ENCODE measurements at places on chromosomes 4 and X.

- no peak for DNase-seq
These were observed 183.1 kb downstream of the HS6ST2 start for GRCh38 chrX:132775263-132775823.

- no peak for DNase-seq
These were observed 1.5 kb upstream of the CPLX1 start for GRCh38 chr4:827209-828081.

DNA sequence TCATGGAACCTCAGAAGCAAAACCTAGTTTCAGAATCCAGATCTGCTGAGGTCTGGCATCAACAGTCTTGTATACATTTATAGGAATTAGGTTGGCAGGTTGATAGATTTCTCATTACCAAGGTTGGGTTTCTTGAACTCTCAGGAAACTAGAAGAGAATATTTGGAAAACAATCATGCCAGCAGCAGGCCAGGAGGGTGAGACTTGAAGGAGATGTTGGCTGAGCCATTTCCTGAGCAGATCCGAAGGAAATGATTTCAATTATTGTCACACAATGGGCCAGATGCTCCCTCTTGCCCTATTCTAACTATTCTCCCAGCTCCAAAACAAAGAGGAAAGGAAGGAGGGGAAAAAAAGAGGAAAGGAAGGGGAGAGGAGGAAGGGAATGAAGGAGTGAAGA is 45.2 kb downstream of the SHROOM4 start:
- no peak for DNase-seq

GRCh38 chr4:148780426-148781005 is 338.3 kb upstream of the NR3C2 start:
- DNase-seq: no peak

- no peak for DNase-seq
These were observed 2253.2 kb upstream of the TENM3 start for GRCh38 chr4:179989975-179990374.

- no peak for DNase-seq
These were observed 454 bp downstream of the LETM1 start for GRCh38 chr4:1855333-1856070.

GRCh38 chr4:136301749-136302495 is 1230.4 kb downstream of the PCDH18 start:
- no peak for DNase-seq

DNA sequence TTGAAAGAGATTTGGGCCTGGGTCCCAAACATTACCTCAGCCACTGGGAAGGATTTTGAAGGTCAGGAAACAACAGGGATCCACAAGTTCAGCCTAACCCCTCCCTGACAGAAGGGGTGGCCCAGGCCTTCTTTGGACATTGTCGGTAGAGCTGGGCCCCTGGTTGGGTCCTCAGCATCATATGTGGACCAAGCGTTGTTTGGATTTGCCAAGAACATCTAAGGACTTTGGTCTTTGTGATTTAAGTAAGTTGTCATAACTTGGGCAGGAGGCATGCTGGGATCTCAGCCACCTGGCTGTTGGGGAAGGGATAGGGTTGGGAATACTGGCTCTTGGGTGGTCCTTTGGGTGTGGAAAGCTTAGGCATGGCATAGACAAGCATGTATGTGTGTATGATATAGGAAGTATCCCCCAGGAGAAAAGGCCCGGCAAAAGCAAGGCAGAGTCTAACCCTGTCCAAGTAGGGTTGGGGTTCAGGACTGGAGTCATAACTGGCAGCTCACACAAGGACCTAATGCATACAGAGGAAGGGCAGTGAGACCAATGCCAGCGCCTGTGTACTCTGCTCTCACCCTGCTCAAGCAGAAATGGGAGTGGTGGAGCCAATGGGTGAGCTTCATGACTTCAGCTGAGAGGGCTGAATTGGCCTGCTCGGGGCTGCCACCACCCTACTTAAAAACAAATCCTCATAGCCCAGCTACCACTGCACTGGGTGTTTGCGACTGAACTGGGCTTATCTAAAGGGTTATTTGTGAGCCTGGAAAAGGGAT is 102.8 kb downstream of the RTL5 start:
- DNase-seq: no peak

DNA sequence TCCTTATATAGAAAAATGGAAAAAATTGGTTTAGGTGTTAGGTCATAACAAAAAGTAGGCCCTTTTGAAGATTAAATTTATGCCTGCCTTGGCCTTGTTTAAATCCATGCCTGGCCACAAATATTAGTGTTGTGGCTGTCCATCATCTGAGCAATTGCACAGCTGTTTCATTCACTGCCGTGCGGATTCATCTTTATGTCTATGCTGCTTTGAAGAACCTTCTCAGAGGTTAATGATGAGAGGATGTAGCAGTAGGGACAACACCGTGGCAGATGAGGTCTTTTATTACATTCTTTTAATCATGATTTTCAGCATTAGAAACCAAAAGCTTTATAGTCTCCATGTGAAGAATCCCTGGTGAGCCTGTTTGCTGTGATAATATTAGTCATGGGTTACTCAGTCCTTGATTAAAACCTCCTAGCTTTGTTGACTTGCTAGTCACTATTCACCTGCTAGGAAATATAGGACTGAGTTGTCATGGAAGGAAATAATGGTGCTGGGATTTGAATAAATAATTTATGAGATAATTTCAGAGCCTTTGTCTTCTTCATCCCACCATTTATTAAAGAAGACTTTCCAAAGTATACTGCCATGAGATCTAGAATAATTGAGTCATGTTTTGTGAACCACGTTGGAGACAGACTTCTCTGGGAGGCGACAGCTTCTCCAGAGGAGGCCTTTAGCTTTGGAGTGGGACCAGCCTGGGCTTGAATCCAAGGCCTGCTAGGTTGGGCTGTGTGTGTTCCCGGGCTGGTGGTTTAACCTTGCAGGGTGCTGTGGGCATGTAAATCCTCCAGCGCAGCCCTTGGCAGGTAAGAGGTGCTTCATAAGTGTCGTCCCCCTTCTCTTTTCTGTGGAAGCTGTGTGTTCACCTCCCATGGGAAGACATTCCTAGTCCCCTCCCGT is 53.5 kb downstream of the PTTG2 start:
- DNase-seq: no peak

GRCh38 chr4:174209341-174209740 is 74.1 kb downstream of the FBXO8 start:
- DNase-seq: no peak

DNA sequence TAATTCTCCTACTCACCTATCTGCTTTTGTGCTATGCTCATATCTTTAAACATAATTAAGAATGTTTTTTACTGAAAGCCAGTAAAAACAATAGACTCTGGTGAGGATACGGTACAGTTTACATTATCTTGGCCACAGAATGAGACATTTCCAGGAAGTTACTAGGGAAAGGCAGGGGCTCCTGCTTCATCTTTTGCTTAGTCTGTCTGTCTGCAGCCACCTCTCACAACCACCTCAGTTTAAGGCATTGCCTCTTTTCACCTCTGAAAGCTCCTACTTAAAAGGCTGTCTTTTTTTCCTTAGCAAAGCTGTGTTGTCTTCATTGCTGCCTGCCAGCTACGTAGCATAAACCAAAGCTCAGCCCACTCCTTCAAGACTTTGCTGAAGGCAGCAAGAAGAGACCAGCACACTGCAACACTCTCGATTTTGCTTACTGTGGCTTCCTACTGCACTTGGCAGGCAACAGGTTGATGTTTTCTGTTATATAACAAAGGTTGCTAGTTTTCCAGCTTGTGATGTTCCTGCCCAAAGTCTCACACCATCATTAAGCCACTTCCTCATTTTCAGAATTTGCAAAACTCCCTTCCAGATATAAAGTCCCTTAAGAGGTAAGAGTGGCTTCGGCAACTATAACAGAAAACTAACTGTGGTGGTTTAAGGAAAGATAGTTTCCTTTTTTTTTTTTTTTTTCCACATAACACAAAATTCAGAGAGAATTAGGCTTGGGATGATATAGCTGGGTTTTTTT is 432.9 kb downstream of the GRXCR1 start:
- DNase-seq: no peak

DNA sequence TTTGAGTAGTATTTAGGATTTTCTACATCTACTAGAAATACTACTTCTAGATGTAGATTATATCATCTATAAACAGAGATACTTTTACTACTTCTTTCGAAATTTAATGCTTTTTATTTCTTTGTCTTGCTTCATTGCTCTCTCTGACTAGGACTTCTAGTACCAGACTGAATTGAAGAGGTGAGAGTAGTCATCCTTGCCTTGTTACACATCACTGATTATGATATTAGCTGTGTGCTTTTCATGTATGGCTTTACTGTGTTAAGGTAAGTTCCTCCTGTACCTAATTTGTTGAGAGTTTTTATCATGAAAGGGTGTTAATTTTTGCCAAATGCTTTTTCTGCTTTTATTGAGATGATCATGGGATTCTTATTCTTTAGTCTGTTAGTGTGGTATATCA is 19.6 kb upstream of the IL2 start:
- DNase-seq: no peak

DNA sequence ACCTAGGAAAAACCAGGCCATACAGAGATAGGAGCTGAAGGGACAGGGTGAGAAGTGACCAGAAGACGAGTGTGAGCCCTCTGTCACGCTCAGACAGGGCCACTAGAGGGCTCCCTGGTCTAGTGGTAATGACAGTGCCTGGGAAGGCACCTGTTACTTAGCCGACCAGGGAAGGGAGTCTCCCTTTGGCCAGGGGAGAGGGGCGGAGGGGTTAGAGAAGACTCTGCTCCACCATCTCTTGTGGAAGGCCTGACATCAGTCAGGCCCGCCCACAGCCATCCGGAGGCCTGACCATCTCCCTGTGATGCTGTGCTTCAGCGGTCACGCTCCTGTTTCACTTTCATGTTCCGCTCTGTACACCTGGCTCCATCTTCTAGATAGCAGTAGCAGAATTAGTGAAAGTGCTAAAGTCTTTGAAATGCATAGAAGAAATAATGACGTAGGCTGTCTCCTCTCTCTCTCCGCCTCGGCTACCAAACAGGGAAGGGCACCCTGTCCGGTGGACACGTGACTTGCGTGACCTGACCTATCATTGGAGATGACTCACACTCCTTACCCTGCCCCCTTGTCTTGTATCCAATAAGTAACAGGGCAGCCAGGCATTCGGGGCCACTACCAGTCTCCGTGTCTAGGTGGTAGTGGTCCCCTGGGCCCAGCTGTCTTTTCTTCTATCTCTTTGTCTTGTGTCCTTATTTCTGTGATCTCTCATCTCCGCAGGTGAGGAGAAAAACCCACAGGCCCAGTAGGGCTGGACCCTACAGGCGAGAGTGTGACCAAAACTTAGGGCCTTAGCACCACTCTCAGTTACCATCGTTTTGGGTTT is 26.7 kb downstream of the HTT-AS start:
- peak; percentile 82 for DNase-seq

GRCh38 chrX:20205927-20206708 is 60.6 kb downstream of the RPS6KA3 start:
- no peak for DNase-seq

GRCh38 chrX:53594354-53594753 is 92.2 kb downstream of the HUWE1 start:
- DNase-seq: no peak

DNA sequence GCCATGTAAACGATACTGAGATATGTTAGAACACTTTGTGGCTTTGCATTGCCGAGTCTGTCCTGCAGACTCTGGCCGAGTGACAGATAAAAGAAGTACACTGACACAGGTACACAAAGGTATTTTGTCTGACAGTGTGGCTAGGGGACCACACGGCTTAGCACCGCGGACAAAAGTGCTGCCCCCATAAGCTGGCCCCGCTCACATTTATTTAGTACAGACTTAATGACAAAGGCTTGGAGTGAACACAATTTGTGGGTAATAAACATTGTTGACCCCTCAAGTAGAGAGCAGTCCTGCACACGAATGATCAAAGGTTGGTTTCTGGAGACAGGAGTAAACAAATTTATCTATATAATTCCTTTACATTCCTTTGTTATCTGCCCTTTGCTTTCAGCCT is 976.8 kb downstream of the TRAM1L1 start:
- DNase-seq: no peak

DNA sequence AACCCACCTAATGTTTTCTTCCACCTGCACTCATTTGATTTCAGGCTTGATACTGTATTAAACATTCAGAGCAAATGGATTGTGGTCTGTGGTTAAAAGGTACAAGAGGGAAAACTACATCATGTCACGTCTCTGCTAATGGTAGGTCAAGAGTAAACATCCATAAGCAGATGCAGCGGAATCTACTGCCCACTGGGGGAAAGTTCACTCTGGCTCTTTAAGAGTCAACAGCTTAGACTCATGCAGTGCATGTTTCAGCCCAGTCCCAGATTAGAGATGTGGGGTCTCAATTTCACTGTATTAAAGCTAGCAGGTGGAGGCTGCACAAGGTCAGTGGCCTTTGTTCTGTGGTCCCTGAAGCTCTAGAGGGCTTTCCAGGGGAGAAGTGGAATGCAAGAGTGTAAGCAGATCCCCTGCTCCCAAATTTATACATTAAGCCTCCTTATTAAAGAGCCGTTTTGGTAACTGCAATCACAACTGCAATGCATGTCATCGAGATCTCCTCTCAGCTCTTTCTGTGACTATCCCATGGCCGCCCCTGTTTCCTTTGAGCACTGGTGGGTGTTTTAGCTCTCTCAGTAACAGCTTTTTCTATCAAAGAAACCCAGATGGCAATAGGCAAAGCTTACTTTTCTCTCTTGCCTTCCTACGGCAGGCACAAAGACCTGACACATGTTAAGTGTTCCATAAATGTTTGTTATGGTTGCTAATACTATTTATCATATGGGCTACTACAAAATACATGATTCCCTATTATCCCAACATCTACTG is 53.4 kb downstream of the LDB2 start:
- no peak for DNase-seq

- no peak for DNase-seq
These were observed 613.5 kb downstream of the IQCM start for GRCh38 chr4:149202117-149202516.

DNA sequence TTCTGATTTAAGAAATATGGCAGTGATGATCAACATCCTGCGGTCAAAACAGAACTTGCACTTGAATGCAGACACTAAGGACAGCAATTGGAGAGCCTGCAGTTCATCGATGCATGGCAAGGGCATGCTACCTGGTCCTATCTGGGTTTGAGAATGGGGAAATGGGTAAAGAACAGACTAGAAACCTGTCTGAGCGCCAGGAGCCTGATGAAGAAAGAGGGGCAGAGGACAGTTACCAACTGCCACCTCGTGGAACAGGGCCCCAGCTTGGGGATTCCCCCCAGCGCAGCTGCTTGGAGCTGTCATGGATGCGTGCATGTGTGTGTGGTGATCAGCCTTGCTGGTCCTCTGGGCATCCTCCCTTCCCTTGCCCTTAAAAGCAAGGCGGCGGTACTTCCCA is 30.2 kb upstream of the NKRF start:
- DNase-seq: no peak

DNA sequence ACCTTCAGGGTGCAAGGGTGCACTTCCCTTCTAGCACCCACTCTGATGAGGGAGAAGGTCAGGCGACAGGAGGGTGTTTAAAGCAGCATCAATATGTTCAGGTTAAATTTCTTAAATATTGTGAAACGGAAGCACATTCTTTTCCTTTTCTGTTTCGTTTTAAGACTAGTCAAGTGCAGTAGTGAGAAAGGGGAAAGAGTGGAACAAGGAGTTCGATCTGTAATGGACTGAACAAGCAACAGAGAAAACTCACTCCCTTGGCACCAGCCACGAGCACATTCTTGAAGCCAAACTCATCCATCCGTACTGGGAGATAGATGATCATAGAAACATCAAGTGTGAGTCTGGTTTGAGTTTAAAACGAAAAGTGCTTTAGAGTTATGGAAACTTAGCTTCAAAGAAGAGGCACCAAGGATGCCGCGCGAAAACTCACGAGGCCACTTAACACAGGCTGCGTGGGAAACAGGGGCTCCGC is 815 bp downstream of the FAM53A start:
- no peak for DNase-seq
